T-helper 9 cell (primary cell): ENCODE measurements at places on chromosomes 16 and 17.

DNA sequence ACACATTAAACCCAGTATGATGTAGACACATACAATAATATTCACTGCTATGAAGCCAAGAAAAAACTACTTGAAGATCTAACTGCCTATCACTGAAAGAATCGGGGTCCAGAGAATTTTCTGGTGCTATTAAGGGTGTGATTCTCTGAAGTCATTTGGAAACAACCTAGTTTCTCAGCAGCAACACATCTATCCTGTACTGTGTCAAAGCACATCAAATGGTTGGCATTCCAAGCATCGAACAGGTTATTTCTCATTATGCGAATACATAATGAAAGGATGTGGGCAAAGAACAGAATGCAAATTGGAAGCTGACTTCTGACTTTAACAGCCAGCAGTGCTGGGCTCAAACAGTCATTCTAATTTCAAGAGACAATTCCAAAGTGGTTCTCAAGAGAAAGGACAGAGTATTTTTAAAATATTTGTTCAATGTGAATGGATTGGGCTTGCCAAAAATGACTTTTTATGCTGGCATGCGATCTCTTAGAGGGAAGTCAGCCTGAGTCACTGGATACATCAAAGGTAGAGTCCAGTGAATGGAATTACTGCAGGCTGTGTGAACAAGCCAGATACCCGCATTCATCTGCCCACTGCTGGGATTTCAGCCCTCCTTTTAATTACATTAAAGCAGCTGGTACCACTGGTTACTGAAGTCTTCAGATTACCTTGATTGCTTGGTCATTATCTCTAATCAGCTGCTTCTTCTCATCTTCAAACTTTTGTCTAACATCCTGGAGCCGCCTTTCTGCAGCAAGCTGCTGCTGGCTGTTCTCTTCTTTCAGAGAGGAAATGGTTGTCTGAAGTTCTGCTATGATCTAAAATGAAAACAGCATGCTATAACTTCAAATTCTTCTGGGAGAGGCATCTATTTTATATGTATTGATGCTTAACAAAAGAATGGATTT, 181.2 kb upstream of the AXIN2 start:
- no peak for DNase-seq

- no peak for DNase-seq
Measured at GRCh38 chr17:63531022-63531965, 8.1 kb downstream of the KCNH6 start.

DNA sequence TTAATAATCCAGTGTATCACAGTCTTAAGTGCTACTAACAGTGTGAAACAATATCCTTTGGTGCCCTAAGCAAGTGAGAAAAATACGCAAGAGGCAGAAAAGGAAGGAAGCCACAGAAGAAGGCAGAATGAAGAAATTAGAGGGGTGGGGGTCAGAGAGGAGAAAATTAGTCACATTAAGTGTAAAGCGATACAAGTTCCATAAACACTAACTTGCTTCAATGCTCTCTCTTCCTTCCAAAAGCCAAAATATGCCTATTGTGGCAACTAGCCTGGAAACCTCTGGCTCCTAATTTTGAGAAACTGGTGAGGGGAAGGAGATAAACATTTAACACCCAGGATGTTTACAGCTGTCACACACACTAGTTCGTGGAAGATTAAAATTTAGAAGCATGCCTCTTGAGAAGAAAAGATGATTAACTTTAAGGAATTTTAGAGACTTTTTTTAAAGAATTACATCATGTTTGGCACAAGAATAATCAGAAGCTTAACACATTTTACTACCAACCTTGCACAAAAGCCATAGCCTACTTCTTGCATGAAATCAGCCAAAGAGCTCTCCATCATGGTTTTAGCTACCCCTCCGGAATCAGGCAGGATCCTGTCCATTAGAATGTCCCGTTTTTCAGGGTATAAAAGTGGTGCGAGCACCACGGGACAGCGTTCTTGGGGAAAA, 44.7 kb downstream of the CNOT1 start:
- no peak for DNase-seq

DNA sequence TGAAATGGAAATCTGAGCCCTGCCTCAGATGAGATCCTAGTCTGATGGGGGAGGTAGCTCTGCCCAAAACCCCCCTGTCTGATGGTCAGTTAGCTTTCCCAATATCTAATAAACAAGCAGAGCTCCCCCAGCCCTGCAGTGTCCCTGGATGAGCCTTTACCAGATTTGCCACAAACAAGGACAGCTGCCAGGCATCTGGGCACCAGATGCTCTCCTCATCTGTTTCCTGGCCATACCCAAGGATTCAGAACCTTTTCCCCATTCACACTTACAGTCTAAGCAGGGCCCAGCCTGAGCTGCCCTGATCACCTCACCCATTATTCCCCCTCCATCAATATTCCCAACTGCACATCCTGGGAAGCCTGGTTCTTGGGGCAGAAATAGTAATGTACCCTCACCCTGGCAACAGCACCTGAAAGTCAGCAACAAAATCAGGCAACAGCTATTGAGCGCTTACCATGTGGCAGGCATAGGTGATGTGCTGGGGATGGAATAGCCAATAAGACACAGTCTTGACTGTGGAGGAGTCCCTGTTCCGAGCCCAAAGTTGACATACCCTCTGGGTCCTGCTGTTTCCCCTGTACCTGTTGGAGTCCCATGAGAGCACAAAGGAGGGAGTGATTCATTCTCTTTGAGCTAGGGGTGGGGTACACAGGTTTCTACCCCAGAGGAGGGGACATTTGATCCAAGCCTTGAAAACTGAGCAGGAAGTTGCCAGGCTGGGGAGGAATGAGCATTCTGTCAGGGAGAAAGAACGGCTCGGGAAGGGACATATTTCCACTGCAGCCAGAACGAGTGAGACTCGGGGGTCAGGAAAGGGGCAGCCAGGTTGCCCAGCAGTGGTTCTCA, 147.4 kb downstream of the TMEM132E start:
- DNase-seq, result no peak

- no peak for DNase-seq
Measured at GRCh38 chr17:82645516-82645915, 2.7 kb downstream of the WDR45B start.

GRCh38 chr17:50356892-50357510, 11.1 kb downstream of the XYLT2 start:
- DNase-seq, result no peak

GRCh38 chr16:28863929-28864793, 518 bp downstream of the SH2B1 start:
- DNase-seq, result no peak

GRCh38 chr16:53482123-53482522, 20.9 kb downstream of the AKTIP start:
- no peak for DNase-seq

GRCh38 chr17:8967861-8968260, 2.4 kb upstream of the PIK3R5 start:
- DNase-seq, result no peak

DNA sequence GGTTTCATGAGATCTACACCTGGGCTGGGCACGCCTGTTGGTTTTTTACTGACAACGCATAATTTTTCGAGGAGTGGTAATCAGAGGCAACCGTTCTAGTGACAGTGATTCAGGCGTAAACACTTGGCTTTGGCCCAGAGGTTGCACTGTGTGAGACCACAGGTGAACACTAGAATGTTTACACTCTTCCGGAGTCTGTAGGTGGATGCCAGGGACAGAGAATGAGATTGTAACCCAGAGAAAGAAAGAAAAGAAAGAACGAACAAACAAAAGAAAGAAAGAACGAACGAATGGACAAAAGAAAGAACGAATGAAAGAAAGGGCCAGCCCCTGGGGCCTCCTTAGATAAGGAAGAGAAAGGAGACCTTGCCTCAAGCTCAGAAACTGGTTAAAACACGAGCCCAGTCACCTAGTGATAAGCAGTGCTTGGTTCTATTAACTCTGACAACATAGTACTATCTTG, 113.2 kb downstream of the PRKCB start:
- DNase-seq, result peak; percentile 38

GRCh38 chr16:67158637-67159600, 790 bp downstream of the TRADD start:
- DNase-seq, result peak; percentile 72

DNA sequence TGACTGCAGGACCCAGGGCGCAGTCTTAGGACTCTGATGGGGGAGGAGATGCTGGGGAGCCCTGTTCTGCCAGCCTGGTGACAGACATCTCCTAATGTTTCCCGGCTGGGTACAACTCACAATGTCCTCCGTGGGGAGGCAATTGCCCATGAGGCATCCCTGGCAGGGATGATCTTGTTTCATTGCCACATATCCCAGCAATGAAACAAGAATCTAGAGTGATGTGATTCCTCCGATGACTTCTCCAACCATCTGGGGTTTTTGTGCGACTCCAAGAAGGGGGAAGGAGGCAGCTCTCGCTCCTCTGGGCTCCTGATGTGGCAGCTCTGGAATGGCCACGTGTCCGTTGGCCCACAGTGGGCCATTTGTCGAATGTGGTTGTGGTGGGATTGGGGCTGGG, 255.8 kb downstream of the SEC14L1 start:
- no peak for DNase-seq

DNA sequence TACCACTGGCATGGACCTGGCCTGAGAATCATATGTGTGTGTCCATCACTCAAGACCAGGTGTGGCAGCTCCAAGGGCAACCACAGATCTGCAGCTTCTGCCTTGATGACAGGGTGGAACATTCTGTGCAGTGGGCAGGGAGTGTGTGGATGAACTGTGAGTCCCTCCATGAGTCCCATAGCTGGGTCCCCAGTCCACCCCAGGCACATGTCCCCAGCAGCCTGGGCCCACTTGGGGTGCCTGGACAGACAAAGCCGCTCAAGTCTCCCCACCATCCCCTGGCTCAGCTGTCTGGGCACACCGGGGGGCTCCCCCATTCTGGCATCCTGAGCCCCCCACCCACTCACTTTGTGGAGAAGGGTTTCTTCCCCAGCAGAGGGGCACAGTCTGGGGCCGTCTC, 4.6 kb upstream of the KRT16 start:
- DNase-seq, result no peak

DNA sequence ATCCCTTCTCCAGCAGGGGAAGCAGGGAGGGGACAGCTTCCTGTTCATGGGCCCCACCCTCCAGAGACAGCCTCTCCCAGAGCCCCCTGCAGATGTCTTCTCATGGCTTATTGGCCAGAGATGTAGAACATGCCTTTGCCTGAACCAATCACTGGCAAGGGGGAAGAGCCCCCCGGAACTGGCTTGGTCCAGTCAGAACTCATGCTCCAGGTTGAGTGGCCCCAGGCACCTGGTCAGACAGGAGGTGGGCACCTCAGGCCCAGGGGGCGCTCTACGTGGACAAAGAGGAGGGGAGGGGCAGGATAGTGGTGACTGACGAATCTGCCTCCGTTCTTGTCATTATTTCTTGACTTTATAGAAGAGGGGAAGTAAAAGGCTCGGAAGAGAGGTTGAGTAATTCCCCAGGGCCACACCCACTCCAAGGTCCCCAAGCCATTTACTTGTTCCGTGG, 23.6 kb downstream of the RAB11FIP4 start:
- DNase-seq, result no peak

DNA sequence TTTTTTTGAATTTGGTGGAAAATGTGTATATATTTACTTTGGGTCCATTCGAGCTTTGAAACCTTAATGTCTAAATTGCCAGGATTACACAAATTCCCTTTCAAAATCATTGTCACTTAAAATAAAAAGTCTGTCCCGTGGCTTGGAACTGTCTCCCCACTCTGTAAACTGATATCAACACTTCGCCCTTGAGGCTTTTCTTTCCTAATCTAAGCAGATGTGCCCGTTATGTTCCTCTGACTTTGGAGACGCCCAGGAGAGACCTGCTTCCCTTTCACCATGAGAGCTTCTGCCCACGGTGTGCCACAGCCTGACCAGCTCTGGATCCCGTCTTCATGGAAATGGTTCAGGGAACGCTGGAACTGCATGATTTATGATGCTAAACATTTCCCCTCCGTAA, 151.3 kb downstream of the C16orf95 start:
- no peak for DNase-seq

DNA sequence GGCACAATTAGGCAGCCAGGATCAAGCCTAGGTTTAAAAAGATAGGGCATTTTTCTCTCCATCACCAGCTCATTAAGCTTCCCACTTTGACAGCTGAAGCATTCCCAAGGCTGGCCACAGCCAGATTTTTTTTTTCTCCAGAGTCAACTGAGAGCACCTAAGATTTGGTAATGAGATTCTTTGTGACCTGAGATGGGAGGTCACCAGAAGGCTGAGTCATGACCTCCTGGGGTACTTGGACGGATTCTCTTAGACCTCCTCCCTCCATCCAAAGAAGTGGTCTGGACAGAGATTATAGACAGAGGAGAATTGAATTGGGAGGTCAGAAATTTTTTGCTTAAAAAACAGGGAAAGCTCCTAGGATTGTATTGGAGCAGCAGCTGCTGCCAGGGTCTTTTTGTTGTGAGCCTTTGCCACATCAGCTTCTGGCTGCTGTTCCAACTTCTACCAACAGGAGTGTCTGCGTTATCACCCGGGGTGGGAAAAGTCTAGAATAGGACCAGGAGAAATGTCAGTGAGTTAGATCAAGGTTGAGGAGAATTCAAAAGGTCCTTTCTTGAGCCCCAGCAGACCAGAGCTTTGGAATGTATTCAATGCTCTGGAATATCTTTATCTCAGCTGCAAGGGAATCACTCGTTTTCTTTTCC, 221.2 kb upstream of the N4BP1 start:
- no peak for DNase-seq

DNA sequence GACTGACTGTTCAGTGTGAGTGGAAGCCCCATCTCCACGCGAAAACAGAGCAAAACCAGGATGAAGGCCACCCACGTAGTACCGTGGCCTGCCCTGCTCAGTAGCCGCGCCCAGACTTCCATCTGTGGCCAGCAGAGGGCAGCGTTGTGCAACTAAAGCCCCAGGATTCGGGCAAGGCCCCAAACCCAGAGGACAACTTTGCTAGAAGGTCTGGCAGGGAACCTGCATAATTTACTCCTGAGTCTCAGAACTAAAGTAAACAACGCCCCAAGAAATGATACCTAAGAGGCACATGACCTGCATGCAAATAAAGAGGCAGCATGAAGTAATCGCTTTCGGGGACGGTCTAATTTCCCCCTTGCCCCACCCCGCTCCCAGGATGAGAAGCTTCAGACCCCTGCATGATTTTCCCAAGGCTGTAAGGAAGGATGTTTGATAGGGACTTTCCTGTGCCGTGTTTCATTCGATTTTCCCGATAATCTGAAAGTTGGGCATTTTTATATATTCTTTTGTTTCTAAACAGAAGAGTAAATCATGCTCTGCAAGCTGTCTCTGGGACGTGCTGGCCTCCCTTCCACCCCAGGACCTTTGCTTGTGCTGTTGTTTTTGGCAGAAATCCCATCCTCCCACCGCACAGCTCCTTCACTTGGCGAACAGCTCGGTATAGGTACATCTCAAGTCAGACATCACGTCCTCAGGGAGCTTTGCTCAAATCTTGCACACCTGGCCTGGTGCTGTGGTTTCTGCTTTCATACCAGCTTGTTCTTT, 18.6 kb downstream of the HSBP1 start:
- DNase-seq, result peak; percentile 71

DNA sequence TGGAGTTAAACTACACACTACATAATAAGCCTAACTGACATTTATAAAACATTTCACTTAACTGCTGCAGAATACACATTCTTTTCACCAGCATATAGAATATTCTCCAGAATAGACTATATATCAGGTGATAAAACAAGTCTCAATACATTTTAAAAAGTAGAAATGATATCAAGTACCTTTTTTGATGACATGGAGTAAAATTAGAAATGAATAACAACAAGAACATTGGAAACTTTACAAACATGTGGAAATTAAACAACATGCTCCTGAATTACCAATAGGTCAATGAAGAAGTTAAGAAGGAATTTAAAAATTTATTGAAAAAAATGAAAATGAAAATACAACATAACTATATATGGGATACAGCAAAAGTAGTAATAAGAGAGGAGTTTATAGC, 47.5 kb upstream of the CES5A start:
- DNase-seq, result no peak
